ENCODE measurements at places on chromosomes 7 and 10. TPM values are rescaled to one million over a fixed set of nuclear protein-coding genes. Genes with fewer than 3 reads are reported as not detected.

GRCh38 chr10:3990307-3990706, 205.3 kb upstream of the KLF6 start:
- DNase-seq: peak; percentile 24
- peaks cover 9% of the 10 kb centered on the region for H3K4me1 ChIP-seq
- no peaks in the 10 kb centered on the region for H3K27me3 ChIP-seq
- H3K36me3 ChIP-seq: no peaks in the 10 kb centered on the region
- no peak overlapping the region for H3K4me3 ChIP-seq

DNA sequence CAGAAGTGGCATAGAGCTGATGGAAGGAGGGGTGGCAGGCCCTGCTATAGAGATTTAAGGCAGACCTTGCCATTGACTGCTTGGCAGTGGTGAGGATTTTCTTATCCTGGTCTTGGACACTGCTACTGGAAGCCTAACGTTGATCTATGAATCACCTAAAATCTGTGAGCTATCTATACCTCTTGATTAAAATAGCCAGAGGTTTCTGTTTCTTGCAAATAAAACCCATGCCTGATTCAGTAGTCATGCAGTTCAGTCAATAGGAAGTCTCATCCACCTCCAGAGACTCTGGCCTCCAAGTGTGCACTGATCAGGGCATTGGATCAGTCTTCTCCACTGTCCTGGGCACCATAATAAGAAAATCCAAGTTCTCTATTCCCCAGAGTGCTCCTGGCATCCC, 286.5 kb downstream of the PTEN start:
- H3K27me3 ChIP-seq: no peaks in the 10 kb centered on the region
- H3K27ac ChIP-seq: no peak overlapping the region
- DNase-seq: no peak
- H3K4me1 ChIP-seq: no peaks in the 10 kb centered on the region
- no peaks in the 10 kb centered on the region for H3K36me3 ChIP-seq

- H3K4me1 ChIP-seq: no peaks in the 10 kb centered on the region
- H3K27ac ChIP-seq: no peak overlapping the region
- H3K27me3 ChIP-seq: no peaks in the 10 kb centered on the region
- H3K36me3 ChIP-seq: no peaks in the 10 kb centered on the region
Observed at GRCh38 chr7:77991656-77992055, 193.1 kb downstream of the PHTF2 start.

GRCh38 chr7:119452401-119452800, 820.6 kb upstream of the KCND2 start:
- no peaks in the 10 kb centered on the region for H3K27me3 ChIP-seq
- no peak for DNase-seq
- H3K4me1 ChIP-seq: no peaks in the 10 kb centered on the region
- H3K4me3 ChIP-seq: no peak overlapping the region

DNA sequence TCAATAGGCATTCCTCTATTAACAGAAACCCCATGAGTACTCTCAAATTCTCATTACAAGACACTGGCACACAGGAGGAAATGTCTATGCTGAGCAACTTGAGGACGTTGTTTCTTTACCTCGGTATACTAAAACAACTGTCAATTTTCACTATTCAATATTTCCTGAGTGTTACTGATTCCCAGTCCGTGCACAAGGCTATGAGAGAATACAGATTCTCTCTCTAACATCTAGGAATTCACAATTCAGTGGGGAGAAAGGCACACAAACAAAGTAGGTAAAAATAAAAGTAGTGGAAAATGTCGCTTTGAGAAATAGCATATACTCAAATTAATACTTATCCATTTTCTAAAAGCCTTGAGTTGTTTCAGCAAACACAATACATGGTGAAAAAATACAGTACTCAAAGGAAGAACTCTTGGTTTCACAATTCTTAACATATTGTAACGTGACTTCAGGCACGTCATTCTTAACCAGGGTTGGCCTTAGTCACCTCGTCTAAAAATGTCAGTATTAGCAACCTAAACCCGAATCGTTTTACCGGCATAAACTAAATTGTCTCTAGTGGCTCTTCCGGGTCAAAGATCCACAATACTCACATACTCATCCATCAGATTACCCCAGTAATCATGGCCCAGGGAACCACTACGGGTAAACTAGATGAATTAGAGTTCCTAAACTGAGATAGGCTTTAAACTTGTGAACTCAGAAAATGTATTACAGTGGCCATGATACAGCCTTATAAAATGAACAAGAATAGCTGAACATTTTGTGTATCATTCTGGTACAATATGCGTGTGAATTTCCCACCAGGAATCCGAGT, 1.5 kb downstream of the IPMK start:
- H3K4me3 ChIP-seq: peak overlapping the region; percentile 82
- no peak for DNase-seq
- H3K27ac ChIP-seq: peak overlapping the region; percentile 98
- no peaks in the 10 kb centered on the region for H3K36me3 ChIP-seq
- H3K27me3 ChIP-seq: no peaks in the 10 kb centered on the region

- no peaks in the 10 kb centered on the region for H3K36me3 ChIP-seq
- no peak for DNase-seq
- H3K27me3 ChIP-seq: no peaks in the 10 kb centered on the region
- peak overlapping the region; percentile 97 for H3K27ac ChIP-seq
- no peak overlapping the region for H3K4me3 ChIP-seq
- peaks cover 83% of the 10 kb centered on the region for H3K4me1 ChIP-seq
Observed at GRCh38 chr10:132519382-132520176, 18.0 kb upstream of the INPP5A start.

GRCh38 chr7:44977304-44977958, 1.4 kb downstream of the MYO1G start:
- no peak overlapping the region for H3K4me3 ChIP-seq
- H3K36me3 ChIP-seq: peaks cover 30% of the 10 kb centered on the region
- H3K4me1 ChIP-seq: peaks cover 15% of the 10 kb centered on the region
- peak overlapping the region; percentile 26 for H3K27ac ChIP-seq
- DNase-seq: no peak
- H3K27me3 ChIP-seq: no peaks in the 10 kb centered on the region

SH3PXD2A gene
- 30.5 TPM for total RNA-seq

ANKRD2 gene
- total RNA-seq: not detected
